Central memory CD4-positive, alpha-beta T cell (primary cell): ENCODE measurements at places on chromosomes 12 and 14.

DNA sequence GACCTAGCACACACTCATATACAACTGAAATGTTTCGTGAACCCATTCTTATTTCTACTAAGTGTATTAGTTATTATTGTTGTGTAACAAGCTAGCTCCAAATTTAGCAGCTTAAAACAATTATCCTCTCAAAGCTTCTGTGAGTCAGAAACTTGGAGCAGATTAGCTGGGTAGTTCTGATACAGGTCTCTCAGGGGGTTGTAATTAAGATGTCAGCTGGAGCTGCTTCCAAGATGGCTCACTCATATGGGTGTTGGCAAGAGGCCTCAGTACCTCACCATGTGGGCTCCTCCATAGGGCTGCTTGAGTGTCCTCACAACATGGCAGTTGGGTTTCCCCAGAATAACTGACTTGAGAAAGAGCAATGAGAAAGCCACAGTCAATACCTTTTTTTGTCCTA, 9.8 kb downstream of the GPR135 start:
- no peak for DNase-seq

DNA sequence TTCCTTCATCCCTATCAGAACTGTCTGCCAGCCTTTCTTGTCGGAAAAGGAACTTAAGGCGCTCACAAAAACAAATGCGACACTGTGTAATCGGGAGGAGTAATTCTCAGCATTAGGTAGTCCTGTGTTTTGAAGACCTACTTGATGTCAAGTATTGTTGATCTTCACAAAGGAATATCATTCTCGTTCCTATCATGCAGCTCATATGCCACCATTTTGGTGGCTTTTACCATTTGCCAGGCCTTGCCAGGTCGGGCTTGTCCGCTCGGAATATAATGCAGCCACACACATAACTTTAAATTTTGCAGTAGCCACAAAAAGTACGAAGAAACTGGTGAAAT, 903 bp upstream of the PPP4R3A start:
- DNase-seq: no peak

DNA sequence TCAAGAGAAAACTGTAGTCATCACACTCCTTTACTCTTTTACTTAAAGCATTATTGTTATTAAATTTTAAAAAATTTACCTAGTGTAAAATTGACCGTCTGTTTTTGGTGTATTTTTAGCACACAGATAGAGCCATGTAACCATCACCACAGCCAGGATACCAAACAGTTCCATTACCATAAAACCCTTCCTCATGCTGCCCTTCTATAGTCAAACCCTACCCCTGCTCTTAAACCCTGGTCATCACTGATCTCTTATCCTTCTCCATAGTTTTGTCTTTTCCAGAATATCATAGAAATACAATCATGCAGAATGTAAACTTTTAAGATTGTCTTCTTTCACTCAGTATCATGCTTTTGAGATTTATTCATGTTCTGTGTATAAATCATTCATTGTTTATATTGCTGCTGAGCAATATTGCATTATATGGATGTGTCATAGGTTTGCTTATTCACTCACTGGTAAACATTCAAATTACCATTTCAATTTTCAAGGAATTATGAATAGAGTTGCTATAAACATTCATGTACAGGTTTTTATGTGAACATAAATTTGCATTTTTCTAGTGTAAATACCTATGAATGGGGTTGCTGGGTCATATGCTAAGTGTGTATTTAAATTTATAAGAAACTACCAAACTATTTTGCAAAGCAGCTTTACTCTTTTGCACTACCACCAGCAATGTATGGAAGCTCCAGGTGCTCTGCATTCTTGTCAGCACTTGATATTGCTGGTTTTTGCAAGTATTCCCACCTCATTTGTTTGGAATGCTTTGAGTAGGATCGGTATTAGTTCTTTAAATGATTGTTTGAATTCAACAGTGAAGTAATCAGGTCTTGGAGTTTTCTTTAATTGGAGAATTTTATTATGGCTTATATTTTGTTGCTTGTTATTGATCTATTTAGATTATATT, 125.5 kb downstream of the LMNTD1 start:
- DNase-seq: no peak

GRCh38 chr12:19287302-19287701, 152.0 kb upstream of the AEBP2 start:
- no peak for DNase-seq

DNA sequence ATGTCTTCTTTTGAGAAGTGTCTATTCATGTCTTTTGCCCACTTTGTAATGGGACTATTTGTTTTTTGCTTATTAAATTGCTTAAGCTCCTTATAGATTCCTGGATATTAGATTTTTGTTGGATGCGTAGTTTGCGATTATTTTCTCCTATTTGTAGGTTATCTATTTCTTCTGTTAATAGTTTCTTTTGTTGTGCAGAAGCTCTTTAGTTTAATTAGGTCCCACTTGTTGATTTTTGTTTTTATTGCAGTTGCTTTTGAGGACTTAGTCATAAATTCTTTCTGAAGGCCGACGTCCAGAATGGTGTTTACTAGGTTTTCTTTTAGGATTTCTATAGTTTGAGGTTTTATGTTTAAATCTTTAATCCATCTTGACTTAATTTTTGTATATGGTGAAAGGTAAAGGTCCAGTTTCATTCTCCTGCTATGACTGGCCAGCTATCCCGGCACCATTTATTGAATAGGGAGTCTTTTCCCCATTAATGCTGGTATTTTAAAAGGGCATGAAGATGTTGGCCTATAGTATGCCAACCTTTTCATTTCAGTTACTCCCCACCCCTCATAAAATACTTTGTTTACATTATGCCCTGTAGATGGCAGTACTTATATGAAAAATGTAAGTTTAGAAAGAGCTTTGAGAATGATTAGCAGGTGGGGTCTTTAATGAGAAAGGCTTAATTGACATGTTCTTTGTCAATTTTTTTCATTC, 62.9 kb upstream of the PSMA6 start:
- DNase-seq: peak; percentile 22

GRCh38 chr14:106845286-106846087, 1319.1 kb downstream of the TMEM121 start:
- DNase-seq: peak; percentile 15

- no peak for DNase-seq
Observed at GRCh38 chr12:131610891-131611290, 100.0 kb upstream of the SFSWAP start.

GRCh38 chr12:89679631-89680030, 29.0 kb downstream of the ATP2B1 start:
- no peak for DNase-seq
